Upper lobe of left lung (tissue), 6 donors: ENCODE measurements at places on chromosomes 1 and 21.

GRCh38 chr1:153799566-153800465, 24.6 kb downstream of the SLC27A3 start:
- no peak overlapping the region for H3K4me3 ChIP-seq
- DNase-seq: no peak
- no peaks in the 10 kb centered on the region for H3K27me3 ChIP-seq
- H3K27ac ChIP-seq: no peak overlapping the region
- peaks cover 20% of the 10 kb centered on the region for H3K4me1 ChIP-seq

DNA sequence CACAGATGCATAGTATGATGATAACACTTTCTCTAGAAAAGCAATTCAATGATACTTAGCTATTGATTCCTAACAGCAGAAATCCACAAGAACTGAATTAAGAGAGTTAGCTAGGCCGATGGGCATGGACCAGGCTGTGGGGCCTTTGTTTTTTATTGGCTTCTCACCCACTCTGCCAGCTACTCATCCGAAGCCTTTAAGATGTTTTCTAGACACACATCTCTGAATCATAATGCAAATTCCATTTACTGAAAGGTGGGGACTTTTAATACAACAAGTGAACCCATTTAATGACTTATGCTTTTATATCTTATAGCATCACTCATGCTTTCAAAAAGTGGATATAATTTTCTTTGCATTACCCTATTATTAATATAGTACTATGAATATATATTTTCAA, 170.2 kb downstream of the RUNX1 start:
- no peak for DNase-seq
- no peaks in the 10 kb centered on the region for H3K27me3 ChIP-seq
- H3K4me1 ChIP-seq: peaks cover 41% of the 10 kb centered on the region
- H3K4me3 ChIP-seq: no peak overlapping the region
- peak overlapping the region; percentile 70 for H3K27ac ChIP-seq

DNA sequence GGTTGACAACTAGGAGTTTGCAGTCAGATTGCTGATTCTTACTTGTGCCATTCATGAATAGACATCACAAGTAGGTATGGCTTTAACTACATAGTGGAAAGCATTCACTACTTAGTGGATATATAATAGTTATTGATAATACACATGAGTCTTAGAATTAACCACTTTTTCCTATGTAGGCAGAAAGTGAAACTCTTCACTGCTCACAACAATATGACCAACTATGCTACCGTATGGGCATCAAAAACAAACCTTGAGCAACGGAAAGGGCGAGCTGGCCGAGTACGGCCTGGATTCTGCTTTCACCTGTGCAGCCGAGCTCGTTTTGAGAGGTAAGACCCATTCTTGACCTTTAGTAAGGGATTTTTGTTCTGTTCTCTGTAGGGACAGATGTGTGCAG, 38.7 kb downstream of the DHX9 start:
- H3K36me3 ChIP-seq: peaks cover 83% of the 10 kb centered on the region
- H3K4me3 ChIP-seq: no peak overlapping the region
- H3K27me3 ChIP-seq: no peaks in the 10 kb centered on the region
- DNase-seq: no peak
- H3K27ac ChIP-seq: no peak overlapping the region

- no peak overlapping the region for H3K4me3 ChIP-seq
- DNase-seq: no peak
- H3K27me3 ChIP-seq: no peaks in the 10 kb centered on the region
- no peak overlapping the region for H3K27ac ChIP-seq
- H3K36me3 ChIP-seq: no peaks in the 10 kb centered on the region
- H3K4me1 ChIP-seq: peaks cover 46% of the 10 kb centered on the region
Measured at GRCh38 chr1:205746757-205747412, 3.1 kb downstream of the NUCKS1 start.

DNA sequence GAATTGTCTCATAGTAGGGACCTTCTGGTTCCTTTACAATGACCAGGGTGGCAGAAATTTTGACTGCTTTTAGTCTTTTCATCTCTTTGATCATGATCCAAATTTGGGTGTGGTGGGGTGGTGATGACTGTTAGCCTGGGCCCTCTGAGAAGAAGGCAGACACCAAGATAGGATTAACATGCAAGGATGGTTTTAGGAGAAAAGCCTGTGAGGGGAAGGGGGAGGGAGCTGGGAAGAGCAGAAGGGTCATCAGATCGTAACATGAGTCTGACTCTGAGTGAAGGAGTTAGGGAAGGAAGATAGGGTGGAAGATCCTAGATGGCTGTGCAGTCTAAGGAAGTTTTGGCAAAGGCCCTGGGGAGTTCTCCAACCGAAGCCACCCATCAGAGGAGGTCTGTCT, 28.5 kb upstream of the CAMSAP2 start:
- DNase-seq: no peak
- no peaks in the 10 kb centered on the region for H3K4me1 ChIP-seq
- no peaks in the 10 kb centered on the region for H3K27me3 ChIP-seq

DNA sequence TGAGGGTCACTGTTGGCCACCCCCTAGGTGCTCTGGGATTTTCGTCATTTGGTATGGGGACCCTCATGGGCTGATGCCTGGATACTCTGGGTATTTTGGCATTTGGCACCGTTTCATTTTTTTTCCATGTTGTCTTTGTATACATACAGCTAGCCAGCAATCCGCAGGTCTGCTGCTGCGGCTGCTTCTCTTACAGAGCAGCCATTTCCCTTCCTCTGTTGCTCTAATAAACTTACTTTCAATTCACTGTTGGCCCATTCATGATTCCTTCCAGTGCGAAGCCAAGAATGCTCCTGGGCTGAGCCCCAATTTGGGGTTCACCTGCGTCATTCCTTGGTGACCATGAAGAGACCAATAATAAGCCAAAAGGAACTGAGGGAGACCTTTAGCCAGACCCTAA, 21.5 kb downstream of the GON4L start:
- no peaks in the 10 kb centered on the region for H3K4me1 ChIP-seq
- no peak for DNase-seq
- no peaks in the 10 kb centered on the region for H3K27me3 ChIP-seq
- H3K36me3 ChIP-seq: no peaks in the 10 kb centered on the region
- no peak overlapping the region for H3K4me3 ChIP-seq
- no peak overlapping the region for H3K27ac ChIP-seq

- no peaks in the 10 kb centered on the region for H3K4me1 ChIP-seq
- H3K4me3 ChIP-seq: no peak overlapping the region
- no peaks in the 10 kb centered on the region for H3K27me3 ChIP-seq
- H3K27ac ChIP-seq: no peak overlapping the region
- H3K36me3 ChIP-seq: no peaks in the 10 kb centered on the region
- DNase-seq: no peak
Measured at GRCh38 chr1:152585586-152585985, 5.3 kb upstream of the LCE3D start.

DNA sequence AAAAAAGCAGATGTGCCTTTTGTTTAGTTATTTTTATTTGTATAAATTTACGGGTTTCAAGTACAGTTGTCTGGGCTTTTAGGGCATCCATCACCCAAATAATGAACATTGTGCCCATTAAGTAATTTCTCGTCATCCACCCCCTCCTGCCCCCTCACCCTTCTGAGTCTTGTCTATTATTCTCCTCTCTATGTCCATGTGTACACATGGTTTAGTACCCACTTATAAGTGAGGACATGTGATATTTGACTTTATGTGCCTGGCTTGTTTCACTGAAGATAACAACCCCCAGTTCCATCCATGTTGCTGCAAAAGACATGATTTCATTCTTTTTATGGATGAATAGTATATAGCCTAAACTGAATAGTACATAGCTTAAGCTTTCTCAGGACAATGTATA, 189.2 kb downstream of the ZP4 start:
- no peak for DNase-seq
- H3K27ac ChIP-seq: no peak overlapping the region
- H3K4me3 ChIP-seq: no peak overlapping the region
- no peaks in the 10 kb centered on the region for H3K4me1 ChIP-seq
- no peaks in the 10 kb centered on the region for H3K36me3 ChIP-seq
- H3K27me3 ChIP-seq: no peaks in the 10 kb centered on the region

- H3K4me1 ChIP-seq: no peaks in the 10 kb centered on the region
- no peak for DNase-seq
- no peaks in the 10 kb centered on the region for H3K27me3 ChIP-seq
- no peak overlapping the region for H3K4me3 ChIP-seq
- no peak overlapping the region for H3K27ac ChIP-seq
- no peaks in the 10 kb centered on the region for H3K36me3 ChIP-seq
Measured at GRCh38 chr21:16834791-16835190, 678.1 kb upstream of the CXADR start.

- no peak overlapping the region for H3K27ac ChIP-seq
- no peaks in the 10 kb centered on the region for H3K4me1 ChIP-seq
- no peaks in the 10 kb centered on the region for H3K36me3 ChIP-seq
- H3K27me3 ChIP-seq: no peaks in the 10 kb centered on the region
- no peak for DNase-seq
- no peak overlapping the region for H3K4me3 ChIP-seq
Measured at GRCh38 chr1:25948641-25949040, 42.4 kb upstream of the STMN1 start.

- no peak overlapping the region for H3K4me3 ChIP-seq
- no peaks in the 10 kb centered on the region for H3K27me3 ChIP-seq
- H3K27ac ChIP-seq: no peak overlapping the region
Measured at GRCh38 chr1:245549996-245550719, 395.4 kb downstream of the KIF26B start.

- no peak for DNase-seq
- no peak overlapping the region for H3K27ac ChIP-seq
Measured at GRCh38 chr1:164608651-164609057, 49.7 kb downstream of the PBX1 start.

DNA sequence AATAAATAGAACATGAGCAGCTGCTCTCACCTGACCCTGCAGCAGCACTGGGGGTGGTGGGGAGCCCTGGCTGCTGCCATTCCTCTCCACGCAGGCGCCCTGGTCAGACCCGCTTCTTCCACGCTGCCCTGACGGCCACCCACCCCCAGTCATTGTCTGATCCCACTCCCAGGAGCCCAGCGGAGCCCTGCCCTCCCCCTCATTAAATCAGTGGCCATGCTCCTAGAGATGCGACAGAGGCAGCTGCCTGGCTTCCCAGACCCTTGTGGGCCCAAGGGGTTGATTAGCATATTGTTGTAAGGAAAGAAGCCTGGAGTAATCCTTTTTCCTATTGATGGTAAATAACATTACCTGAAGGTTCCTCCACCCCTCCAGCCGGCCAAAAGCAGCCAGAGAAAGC, 301.5 kb downstream of the RRAGC start:
- no peak for DNase-seq
- H3K27ac ChIP-seq: no peak overlapping the region
- H3K36me3 ChIP-seq: no peaks in the 10 kb centered on the region
- H3K4me3 ChIP-seq: no peak overlapping the region
- H3K4me1 ChIP-seq: peaks cover 5% of the 10 kb centered on the region

DNA sequence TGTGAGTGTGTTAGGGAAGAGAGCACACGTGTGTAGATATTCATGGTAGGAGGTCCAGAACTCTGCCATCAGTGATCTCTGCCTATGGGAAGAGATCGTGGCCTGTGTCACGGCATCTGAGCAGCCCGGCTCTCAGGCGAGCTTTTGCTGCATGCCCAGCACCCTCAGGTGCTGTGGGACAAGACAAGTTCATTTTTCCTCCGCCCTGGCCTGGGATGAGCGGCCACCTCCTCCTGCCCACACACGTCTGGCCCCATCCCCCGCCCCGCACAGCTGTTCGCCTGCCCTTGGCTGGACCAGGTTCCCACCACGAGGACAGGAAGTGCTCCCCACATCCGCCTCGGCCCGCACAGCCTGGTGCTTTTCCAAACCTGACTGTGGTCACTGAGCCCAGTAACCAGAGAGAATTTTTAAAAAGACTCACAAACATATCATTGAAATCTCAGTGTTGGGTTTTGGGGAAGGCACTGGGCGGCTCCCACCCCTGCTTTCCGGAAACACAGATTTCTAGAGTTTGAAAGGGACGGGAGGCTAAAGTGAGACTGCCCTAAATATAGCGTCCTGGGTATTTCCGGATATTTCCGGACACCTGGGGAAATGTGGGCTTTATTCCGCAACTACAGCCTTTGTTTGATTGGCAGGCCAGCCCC, 18.0 kb downstream of the BMP8A start:
- no peaks in the 10 kb centered on the region for H3K36me3 ChIP-seq
- no peaks in the 10 kb centered on the region for H3K27me3 ChIP-seq
- H3K27ac ChIP-seq: no peak overlapping the region
- peaks cover 6% of the 10 kb centered on the region for H3K4me1 ChIP-seq
- no peak overlapping the region for H3K4me3 ChIP-seq

DNA sequence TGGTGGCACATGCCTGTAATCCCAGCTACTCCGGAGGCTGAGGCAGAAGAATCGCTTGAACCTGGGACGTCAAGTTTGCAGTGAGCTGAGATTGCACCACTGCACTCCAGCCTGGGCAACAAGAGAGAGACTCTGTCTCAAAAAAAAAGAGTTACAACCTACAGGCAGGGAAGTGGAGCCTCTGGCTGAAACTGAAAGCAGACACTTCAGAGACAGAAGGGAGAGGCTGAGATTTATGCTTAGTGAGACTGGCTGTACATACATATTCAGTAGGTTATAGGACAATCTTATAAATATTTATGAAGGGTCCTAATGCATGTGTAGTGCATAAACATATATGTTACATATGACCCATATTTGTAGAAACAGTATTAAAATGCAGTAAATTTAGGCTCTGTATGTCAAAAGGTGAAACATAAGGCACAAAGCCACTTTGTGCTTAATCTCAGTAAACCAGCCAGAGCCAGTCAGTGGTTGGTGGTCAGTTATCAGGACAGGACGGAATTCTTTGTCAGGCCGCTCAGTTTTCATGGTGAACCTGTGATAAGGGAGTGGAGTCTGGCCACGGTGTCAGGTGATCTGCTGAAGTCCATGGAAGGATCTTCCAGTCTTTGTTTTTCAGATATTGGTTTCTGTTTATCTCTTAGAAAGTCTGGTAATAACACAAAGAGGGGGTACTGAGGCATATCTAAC, 13.7 kb downstream of the RHEX start:
- peak; percentile 36 for DNase-seq
- no peak overlapping the region for H3K4me3 ChIP-seq
- H3K4me1 ChIP-seq: no peaks in the 10 kb centered on the region
- H3K27ac ChIP-seq: no peak overlapping the region
- no peaks in the 10 kb centered on the region for H3K36me3 ChIP-seq

GRCh38 chr1:66397192-66397591, 136.8 kb upstream of the SGIP1 start:
- H3K4me3 ChIP-seq: no peak overlapping the region
- DNase-seq: no peak
- H3K27me3 ChIP-seq: no peaks in the 10 kb centered on the region
- H3K27ac ChIP-seq: no peak overlapping the region
- no peaks in the 10 kb centered on the region for H3K36me3 ChIP-seq
